ENCODE measurements at places on chromosomes 5 and 9. TPM values are rescaled to one million over a fixed set of nuclear protein-coding genes. Genes with fewer than 3 reads are reported as not detected.

GRCh38 chr9:89745601-89746376 lies 141.0 kb downstream of the GADD45G start:
- no peak for DNase-seq

DNA sequence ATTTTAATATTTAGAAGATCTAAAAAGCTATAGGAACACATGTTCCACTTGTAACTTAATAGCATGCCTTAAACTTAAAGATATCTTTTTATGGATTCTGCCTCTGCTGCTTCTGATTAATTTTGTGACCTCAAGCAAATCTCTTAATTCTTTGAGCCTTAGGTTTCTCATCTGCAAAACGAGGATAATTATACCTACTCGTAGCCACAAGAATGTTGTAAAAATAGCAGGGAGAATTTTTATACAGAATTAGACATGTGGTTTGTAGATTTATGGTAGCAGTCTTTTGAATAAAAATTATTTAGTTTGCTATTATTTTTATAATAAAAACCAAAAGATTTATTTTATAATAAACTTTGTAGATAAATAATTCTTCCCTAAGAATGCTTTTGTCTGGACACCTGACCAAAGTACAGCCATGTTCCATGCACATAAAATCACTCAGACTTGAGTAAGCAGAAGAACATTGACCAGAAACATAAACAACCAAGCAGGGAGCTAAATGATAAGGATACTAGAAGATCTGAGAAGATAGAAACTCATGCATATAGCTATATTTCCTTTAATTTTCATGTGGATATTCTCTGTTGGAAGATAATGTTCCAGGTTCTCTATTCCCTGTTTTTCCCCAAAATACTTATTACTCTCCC lies 18.5 kb downstream of the C9orf85 start:
- DNase-seq, result no peak

DNA sequence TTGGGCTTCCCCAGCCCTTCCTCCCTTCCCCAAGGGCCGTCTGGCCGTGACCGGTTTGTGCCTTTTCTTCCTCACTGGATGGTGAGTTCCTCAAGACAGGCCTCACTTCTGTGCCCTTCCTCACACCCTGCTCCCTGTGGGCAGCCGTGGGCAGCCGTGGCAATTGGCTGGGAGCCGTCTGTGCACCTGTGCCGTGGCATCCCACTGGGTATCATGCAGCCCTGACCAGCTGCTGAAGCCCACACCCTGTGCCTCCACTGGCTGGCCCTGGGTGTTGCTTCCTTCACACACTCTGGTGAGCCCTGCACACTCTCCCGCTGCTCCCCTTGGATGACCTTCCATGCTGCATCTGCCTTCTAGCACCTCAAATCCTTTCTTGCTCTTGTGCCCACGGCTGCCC lies 100.2 kb downstream of the COL5A1 start:
- no peak for DNase-seq

- no peak for DNase-seq
Measured at GRCh38 chr9:87579781-87580541, 82.3 kb downstream of the DAPK1 start.

GRCh38 chr9:95515272-95516113 lies 1.3 kb downstream of the PTCH1 start:
- DNase-seq, result no peak

DNA sequence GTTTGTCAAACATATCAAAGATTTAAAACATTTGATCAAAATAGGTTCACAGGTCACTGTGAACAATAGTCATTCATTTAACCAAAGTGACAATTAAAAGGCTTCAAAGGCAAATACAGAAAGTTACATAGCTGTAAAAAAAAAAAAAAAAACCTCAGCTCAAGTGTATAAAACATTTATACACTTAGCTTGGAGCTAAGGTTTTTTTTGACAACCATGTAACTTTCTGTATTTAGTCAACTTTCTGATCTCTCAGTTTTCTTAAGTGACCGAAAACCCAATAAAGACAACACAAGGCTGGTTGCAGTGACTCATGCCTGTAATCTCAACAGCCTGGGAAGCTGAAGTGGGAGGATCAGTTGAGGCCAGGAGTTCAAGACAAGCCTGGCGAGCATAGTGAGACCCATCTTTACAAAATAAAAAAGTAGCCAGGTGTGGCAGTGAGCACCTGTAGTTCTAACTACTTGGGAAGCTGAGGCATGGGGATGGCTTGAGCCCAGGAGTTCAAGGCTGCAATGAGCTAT lies 16.4 kb upstream of the UBTD2 start:
- DNase-seq, result no peak

- DNase-seq, result peak; percentile 71
Measured at GRCh38 chr9:88593537-88594185, 58.7 kb downstream of the NXNL2 start.

DNA sequence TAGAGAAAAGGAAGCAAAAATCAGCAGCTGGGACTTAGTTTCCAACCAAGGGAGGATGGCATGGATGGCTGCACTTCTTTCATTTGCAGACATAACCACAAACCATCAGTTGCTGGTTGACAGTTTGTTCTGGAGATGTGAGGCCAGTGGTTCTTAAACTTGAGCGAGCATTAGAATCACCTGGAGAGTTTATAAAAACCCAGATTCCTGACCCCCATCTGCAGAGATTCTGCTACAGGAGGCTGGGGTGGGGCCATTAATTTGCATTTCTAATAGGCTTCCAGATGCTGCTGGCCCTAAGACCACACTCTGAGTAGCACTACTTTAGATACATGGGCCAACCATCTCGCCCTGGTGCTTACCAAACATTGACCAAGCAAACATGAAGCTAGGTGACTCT lies 60.8 kb downstream of the MARCHF3 start:
- no peak for DNase-seq

GRCh38 chr5:117942861-117943519 lies 1045.4 kb downstream of the DTWD2 start:
- no peak for DNase-seq

DNA sequence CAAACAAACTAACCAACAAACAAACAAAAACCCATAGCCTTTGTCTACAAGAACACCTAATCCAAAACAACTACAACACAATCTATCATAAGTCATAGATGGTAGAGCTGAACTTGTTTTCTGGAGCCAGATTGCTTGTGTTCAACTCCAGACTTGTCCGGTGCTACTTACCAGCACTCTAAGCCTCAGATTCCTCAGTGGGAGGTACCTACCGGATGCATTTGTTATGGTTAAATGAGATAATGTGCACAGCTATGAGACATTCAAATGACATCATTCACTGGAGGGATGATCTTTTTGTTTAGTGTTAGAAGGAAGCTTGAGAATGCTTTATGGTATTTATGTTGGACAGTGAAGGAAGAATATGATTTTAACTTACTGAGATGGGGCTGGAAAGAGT lies 592.9 kb upstream of the C9orf72 start:
- DNase-seq, result no peak

DNA sequence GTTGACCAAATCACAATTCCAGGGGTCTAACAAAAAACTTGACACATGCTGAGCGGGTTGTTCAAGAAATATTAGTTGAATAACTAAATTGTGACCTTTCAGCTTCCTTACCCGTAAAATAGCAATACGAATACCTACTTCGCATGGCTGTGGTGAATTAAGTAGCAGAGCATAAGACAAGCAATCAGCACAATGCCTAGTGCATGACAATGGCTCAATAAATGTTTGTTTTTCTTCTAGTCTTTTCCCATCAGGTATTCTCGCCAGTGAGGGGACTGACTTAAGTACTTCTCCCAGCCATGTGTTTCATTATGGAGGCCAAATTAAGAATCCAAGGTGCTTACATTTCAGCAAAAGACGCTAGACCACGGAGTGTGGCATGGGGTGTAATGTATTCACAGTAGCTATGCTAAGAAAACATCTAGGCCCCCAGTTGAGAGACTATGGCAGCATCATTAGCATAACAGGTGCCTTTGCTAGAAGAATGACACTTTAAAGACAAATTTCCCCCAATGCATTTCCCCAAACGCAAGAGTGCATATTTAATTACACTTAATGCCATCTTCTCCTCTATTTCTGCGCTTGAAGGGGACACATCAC lies 145.9 kb downstream of the ASTN2 start:
- no peak for DNase-seq

GRCh38 chr9:110161940-110162339 lies 46.0 kb downstream of the C9orf152 start:
- no peak for DNase-seq

DNA sequence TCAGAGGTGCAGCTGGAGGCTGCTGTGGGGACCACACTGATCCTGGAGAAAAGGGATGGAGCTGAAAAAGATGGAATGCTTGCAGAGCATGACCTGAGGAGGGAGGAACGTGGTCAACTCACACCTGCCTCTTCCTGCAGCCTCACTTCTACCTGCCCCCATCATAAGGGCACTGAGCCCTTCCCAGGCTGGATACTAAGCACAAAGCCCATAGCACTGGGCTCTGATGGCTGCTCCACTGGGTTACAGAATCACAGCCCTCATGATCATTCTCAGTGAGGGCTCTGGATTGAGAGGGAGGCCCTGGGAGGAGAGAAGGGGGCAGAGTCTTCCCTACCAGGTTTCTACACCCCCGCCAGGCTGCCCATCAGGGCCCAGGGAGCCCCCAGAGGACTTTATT lies 5.9 kb upstream of the SLC6A7 start:
- DNase-seq, result no peak

DNA sequence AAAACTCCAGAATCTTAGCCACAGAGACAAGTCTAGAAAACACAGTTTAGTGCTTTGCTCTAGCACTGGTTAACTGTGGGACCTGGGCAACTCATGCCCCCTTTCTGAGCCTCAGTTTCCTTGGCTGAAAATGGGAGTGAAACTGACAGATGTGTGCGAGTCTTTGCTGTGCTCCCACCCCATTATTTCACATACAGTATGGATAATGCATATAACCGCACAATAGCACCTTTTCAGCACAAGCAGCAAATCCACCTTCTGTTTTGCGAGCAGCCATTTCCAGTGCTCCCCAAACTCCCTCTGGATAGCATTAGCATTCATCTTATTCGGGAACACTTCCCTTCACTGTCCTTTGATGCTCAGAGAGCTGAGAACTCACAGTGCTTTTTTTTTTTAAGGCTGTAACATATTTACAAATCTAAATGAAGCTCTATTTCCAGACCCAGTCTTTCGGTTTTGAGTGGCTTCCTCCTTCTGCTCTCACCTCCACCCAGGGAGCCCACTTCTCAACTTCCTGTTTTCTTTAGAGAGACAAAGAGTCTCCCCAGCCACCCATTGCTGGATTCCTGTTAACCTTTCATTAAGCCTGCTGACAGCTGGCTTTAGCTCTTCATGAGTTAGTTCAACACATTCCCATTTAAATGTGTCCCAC lies 49.2 kb downstream of the TIMD4 start:
- DNase-seq, result no peak

GRCh38 chr5:29462241-29462640 lies 1731.2 kb upstream of the CDH6 start:
- DNase-seq, result no peak

GRCh38 chr5:169917500-169917899 lies 62.8 kb downstream of the INSYN2B start:
- DNase-seq, result no peak

GRCh38 chr5:21152611-21153010 lies 1164.6 kb upstream of the CDH18 start:
- peak; percentile 23 for DNase-seq

DNA sequence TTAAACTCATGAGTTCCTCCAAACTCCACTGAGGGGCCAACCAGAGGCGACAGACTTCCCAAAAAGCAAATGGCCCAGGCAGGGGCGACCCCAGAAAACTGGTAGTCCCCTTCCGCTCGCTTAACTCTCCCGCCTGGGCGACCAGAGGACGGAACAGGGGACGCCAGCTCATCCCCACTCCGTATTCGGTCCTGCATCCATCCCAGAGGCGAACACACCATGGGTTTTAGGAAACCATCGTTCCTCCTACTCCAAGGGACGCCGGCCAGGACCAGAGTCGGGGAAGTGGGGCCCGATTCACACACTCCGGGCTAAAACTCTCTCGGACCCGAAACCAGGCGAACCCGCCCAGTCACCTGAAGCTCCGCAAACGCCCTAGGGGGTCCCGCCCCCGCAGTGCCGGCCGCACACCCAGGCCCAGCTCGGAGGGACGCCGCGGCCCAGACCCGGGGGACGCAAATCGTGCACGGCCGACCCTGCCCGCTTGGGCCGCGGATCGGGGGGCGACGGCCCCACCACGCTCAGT lies 478 bp downstream of the TEX10 start:
- DNase-seq, result no peak

GRCh38 chr9:80707120-80707519 lies 982.2 kb downstream of the TLE1 start:
- DNase-seq, result peak; percentile 36

GRCh38 chr9:113531919-113532808 lies 68.6 kb downstream of the RGS3 start:
- no peak for DNase-seq

DNA sequence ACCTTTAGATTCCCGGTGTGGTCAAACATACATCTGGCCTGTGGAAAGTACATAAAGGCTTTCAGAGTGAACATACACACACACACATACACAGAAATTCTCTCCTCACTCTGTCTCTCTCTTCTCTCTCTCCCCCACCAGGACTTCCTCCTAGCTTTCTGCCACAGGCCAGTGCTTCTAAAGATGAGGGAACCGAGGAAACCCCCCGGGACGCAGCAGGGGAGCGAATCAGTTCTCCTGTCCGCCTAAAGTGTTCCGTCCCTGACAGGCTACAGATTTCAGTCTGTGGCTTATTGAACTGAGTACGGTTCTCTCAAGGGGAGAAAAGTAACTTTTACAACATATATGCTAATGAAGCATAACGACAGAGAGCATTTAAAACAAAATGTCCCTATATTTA lies 75.8 kb downstream of the MED27 start:
- DNase-seq, result no peak

DNA sequence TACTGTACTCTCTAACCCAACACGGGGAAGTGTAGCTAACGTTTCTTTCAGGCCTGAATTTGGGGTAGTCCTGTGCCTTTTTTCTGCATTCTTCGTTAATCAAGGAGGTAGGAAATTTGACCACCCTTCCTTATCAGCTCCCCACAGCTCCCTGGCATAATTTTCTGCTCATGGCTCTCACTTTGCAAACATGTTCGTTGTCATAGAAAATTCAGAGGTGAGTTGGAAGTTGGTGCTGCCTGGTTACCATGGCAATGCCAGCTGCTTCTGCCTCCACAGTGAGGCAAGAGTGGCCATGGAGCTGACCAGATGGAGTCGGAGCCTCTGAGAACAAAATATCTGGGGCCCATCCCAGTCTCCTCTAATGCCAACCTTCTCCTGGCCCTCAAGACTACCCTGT lies 116.6 kb upstream of the BOD1 start:
- DNase-seq, result no peak

GRCh38 chr5:78506261-78507024 lies 142.1 kb downstream of the LHFPL2 start:
- DNase-seq, result no peak

Gene RAD50
- 24.5 TPM for total RNA-seq

Gene SGTB
- total RNA-seq, result 12.0 TPM

Gene PCDHA9
- total RNA-seq, result not detected

Gene MEIKIN
- total RNA-seq, result not detected

Gene PTPN3
- 7.1 TPM for total RNA-seq

Gene SMIM33
- total RNA-seq, result not detected

Gene GCNT4
- total RNA-seq, result 1.1 TPM

Gene OTULIN
- 23.5 TPM for total RNA-seq

Gene HAVCR2
- total RNA-seq, result not detected

Measured in SK-MEL-5 (cell line).